CD4-positive, alpha-beta T cell treated with Interleukin-4 for 1 hour (primary cell): ENCODE measurements at places on chromosomes 13 and 19.

DNA sequence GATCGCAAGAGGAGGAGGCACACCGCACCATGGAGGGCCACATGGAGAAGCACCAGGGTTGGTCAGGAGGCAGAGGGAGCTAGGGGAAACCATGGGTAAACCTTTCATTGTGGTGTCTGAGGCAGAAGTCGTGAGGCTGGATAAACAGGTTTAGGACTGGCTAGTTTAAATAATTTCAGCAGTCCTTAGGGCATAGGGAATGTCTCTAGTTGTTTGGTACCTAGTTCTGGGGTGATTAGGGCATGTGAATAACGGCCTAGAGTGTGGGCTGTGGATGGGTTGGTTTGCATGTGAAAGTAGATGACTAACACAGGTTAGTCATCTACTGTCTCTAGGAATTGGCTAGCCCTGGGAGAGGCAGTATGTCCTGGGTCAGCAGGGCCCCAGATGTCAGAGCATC, 102.3 kb downstream of the STOML3 start:
- DNase-seq = no peak

- peak; percentile 48 for DNase-seq
These were observed 29.2 kb downstream of the PIP5K1C start for GRCh38 chr19:3670796-3671679.

- DNase-seq = peak; percentile 64
These were observed 22.8 kb upstream of the ZBTB7A start for GRCh38 chr19:4089400-4089908.

GRCh38 chr19:2135474-2136402, 15.6 kb downstream of the AP3D1 start:
- DNase-seq = no peak

- peak; percentile 45 for DNase-seq
These were observed 6.8 kb upstream of the MBNL2 start for GRCh38 chr13:97215325-97215724.
